ENCODE measurements at places on chromosomes 1 and 21. TPM values are rescaled to one million over a fixed set of nuclear protein-coding genes. Genes with fewer than 3 reads are reported as not detected.

Gene ZNF648
- polyA plus RNA-seq: not detected

Gene LAMB3
- polyA plus RNA-seq: 0.30 TPM

Gene CRYAA
- not detected for polyA plus RNA-seq

Gene OR2T33
- not detected for polyA plus RNA-seq

Gene LCE1E
- polyA plus RNA-seq: not detected

DNA sequence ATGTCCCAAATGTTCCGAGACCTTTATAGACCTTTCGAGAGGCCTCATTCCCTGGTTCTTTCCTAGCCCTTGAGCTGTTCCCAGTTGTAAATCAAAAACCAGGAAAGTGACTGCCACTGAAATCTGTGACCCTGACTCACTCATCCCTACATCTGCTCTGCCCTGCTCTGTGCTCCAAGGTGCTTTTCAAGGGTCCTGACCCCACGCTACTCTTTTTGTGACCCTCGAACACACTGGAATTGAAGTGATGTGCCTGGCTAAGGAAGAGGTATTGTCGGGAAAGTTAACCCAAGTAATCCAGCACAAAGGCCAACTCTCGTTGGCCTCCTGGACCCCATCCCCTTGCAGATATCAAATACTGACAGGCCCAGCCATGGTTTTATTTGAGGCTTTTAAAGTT, 244.4 kb downstream of the HHAT start:
- DNase-seq: no peak

- no peak for DNase-seq
Measured at GRCh38 chr1:20282533-20282932, 8.1 kb upstream of the VWA5B1 start.

GRCh38 chr1:86419277-86419903, 4.6 kb upstream of the CLCA2 start:
- peak; percentile 33 for DNase-seq

- DNase-seq: no peak
Measured at GRCh38 chr1:87956072-87956471, 627.4 kb downstream of the LMO4 start.

GRCh38 chr21:41536076-41536826, 28.3 kb upstream of the TMPRSS2 start:
- DNase-seq: no peak

GRCh38 chr1:236082526-236082925, 17.6 kb upstream of the NID1 start:
- no peak for DNase-seq

DNA sequence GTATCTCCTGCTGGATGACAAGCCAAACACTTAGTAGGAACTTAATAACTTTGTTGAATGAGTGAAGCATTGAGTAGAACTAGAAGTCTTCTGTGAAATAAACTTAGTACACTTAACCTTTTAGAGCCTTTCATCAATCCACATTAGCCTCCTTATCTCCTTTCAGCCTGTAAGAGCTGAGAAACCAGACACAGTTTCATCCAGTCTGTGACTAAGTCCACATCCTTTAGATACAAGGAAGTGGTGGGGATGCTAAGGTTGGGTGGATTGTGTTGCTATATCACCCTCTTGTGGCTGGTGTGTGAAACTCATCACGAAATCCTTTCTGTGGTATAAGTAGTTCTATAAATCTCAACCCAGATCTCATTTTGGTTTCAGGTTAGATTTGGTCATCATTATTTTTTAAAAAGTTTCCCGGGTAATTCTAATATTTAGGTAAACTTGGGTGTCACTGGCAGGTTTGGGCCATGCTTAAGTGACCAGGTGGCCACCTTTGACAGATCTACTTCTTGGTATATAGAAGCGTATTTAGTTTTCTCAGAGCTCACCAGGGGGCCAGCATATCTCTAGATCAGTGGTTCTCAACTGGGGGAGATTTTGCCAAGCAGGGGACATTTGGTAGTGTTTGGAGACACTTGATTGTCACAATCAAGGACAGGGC, 27.8 kb upstream of the CD84 start:
- DNase-seq: peak; percentile 79

- no peak for DNase-seq
Measured at GRCh38 chr1:158509471-158510156, 37.6 kb downstream of the OR10R2 start.
